DMS 273 treated with DMSO at 0.1 percent for 48 hours (cell line): ENCODE measurements at places on chromosomes 3 and 15.

DNA sequence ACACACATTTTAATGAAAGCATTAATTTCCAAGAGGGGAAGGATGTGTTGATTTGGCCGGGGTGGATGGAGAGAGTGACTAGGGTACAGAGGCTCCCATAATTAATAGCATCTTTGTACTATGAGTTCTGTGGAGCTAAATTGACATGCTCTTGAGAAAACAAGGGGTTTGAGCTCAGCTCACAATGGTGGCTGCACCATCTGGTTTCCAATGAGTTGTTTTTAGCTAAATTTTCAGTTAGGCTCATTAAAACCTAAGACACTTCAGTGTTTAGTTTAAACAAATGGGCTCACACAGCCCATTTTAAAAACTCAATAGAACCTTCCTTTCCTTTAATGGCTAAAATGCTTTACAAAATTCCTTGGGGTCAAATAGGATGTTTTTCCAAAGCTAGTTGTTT, 199.7 kb downstream of the TNIK start:
- no peak for DNase-seq

GRCh38 chr15:40274350-40275274, 8.3 kb downstream of the ANKRD63 start:
- peak; percentile 31 for DNase-seq

- no peak for DNase-seq
Observed at GRCh38 chr15:64455961-64456371, 4.4 kb upstream of the ZNF609 start.

DNA sequence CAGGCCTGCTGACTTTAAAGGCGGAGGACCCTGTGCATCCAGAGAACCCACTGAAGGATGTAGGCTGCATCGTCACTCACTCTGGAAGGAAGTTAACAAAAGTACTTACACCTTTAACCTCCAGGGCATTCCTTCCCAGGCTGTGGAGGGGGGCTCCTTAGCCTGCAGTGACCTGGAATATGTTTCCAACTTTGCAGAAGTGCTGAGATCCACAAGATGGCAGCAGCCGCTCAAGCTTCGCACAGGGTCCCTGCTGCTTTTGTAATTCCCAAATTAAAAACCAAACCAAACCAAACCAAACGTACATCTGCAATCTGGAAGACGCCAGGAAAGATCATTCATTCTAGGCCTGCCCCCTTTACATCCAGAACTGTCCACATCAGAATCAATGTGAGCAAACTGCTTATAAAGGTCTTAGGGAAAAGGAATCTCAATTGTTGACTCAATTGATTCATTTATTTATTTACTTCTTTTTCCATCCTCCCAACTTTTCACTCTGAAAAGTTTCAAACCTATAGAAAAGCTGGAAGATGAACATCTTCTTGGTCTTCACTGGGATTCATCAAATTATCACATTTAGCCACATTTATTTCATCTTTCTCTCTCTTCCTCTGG, 70.5 kb upstream of the KLHL25 start:
- DNase-seq = peak; percentile 16

- no peak for DNase-seq
Observed at GRCh38 chr3:11195721-11196332, 41.5 kb downstream of the HRH1 start.

GRCh38 chr3:27591312-27592210, 107.4 kb upstream of the SLC4A7 start:
- DNase-seq = no peak

GRCh38 chr3:7536510-7536909, 675.6 kb downstream of the GRM7 start:
- DNase-seq = no peak
